ENCODE measurements at places on chromosomes 7 and 10.

GRCh38 chr10:27799046-27799445 lies 53.4 kb upstream of the MKX start:
- DNase-seq = no peak

DNA sequence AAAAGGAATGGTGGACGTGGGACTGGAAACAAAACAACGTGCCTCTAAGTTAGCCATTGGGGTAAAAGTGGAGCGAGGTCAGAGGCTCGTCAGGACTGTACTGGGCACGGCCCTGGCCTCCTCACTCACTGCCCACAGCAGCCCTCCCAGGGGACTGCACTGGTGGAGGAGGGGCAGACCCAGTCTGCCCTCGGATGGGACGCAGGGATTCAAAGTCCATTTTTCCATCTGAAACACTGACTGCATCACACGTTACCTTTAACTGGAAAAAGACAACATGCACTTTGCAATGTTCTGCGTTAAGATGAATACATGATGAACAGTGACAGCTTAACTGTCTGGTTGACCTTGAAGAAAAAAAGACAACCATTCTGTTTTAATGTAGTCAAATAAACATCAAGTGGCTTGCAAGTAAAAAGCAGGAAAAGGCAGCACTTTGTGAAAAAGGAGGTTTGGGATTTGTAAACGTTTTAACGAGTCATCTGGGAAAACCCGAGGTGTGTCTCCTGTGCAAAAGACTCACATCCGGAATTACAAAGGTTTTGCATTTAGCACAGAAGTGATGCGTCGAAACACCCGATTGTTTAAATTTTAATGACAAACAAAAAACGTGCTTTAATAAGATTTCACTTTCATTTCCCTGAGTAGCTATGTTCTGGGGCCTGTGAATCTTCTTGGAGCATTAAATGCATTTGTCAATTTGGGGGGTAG lies 18.8 kb downstream of the KLF6 start:
- DNase-seq = no peak

DNA sequence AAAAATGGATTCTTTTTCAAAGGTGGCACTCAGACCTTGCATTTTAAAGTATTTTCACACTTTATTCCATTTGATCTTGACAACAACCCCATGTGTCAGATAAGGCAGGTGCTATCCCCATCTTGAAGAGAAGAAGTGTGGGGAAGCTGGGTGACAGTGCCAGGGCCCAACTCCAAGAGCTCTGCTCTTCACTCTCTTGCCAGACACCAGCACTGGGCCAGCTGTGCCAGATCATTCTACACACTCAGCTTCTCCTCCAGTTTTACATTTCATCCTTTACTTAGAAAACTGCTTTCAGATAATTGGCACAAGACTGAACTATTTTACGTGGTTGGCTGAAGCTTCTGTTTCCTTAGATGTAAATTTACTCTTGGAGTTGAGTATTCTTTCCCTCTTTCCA lies 64.4 kb downstream of the ENO4 start:
- no peak for DNase-seq

- no peak for DNase-seq
Observed at GRCh38 chr7:82419200-82419599, 24.4 kb downstream of the CACNA2D1 start.

- DNase-seq = no peak
Observed at GRCh38 chr10:2979306-2979705, 88.0 kb upstream of the PFKP start.

- DNase-seq = no peak
Observed at GRCh38 chr7:132752431-132752830, 176.2 kb upstream of the PLXNA4 start.

GRCh38 chr7:43306404-43306803 lies 194.0 kb downstream of the HECW1 start:
- no peak for DNase-seq

DNA sequence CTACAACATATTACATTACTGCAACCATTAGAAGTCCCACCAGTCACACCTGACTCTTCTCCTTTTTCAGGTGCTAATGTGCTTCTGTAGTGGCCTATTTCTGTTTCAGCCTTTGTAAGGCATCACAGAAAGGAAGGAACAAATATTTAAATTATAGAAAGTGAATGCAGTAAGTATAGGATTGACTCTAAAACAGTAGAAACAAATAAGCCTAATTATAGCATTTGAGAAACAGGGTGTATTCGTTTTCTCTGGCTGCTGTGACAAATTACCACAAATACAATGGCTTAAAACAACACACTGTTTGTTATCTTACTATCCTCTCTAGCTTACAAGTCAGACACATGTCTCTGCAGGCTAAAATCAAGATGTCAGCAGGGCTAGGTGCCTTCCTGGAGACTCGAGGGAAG lies 69.4 kb downstream of the CCSER2 start:
- no peak for DNase-seq

DNA sequence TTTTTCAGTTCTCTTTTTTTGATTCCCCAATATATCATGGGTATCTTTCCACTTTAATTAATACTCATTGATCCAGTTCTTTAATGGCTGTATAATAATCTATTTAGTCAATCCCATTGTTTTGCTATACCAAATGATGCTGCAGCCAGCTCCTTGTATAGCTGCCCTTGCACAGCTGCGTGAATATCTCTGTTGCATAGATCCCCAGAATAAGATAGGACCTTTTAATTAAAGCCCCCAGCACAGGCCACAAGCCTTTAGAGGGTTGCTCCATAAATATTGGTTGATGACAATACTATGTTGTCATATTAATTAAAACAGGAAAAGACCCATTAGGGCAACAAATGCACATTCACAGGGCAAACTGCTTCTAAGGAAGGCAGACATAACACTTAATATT lies 57.9 kb downstream of the BUB3 start:
- DNase-seq = no peak

DNA sequence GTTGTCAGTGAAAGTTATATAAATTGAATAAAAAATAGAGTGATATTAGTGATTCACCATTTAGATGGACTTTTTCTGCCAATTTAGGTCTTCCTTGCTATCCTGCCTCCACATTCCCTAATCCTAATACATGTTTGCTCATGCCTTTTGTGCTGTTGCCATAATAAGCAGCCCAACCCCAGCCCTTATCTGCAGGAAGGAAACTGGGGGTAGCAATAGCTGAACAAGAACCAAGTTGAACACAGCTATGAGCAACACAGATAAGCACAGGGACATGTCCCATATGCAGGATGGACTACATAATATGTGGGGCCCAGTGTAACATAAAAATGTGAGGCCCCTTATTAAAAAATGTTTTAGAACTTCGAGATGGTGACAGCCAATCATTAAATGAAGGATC lies 91.2 kb upstream of the AHR start:
- peak; percentile 32 for DNase-seq

DNA sequence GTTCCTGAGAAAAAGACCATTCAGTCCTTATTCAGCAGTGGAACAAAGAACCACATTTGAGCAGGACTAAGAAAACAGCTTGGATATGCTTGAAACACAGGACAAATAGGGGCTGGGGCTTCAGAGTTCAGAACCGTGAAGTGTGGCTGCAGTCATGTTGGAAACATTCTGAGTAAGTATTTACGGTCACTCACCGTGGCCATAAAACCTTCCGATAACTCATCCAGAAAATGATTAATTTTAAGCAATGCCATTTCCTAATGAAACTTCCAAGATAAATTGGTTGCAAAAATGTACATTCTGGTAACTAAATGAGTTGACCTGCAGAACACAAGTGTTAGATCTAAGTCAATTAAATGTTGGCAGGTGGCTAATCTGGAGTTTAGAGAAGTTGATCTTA lies 279.2 kb downstream of the CXCL12 start:
- DNase-seq = no peak

GRCh38 chr10:84201244-84201606 lies 6.9 kb downstream of the CDHR1 start:
- DNase-seq = no peak

DNA sequence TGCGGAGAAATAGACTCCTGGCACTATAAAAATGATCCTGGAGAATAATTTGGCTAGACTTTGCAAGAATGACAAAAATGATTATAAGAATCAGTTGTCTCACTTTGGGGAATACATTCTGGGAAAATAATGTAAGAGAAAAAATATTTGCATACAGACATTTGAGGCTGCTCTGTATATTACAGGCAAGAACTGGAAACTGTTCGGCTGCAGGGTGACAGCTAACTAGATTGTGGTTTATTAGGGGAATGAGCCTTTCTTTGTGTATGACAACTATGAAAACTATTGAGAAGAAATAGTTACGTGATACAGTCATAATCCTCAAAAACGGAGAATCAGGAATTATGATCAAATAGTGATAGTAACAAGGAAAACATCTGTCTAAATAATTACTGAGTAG lies 8.6 kb downstream of the TRIM56 start:
- DNase-seq = peak; percentile 72

- DNase-seq = no peak
Observed at GRCh38 chr10:120980279-120981255, 129.4 kb downstream of the WDR11 start.

GRCh38 chr7:44305564-44306507 lies 19.6 kb downstream of the CAMK2B start:
- DNase-seq = no peak

GRCh38 chr7:92680442-92680841 lies 90.3 kb upstream of the FAM133B start:
- DNase-seq = no peak

DNA sequence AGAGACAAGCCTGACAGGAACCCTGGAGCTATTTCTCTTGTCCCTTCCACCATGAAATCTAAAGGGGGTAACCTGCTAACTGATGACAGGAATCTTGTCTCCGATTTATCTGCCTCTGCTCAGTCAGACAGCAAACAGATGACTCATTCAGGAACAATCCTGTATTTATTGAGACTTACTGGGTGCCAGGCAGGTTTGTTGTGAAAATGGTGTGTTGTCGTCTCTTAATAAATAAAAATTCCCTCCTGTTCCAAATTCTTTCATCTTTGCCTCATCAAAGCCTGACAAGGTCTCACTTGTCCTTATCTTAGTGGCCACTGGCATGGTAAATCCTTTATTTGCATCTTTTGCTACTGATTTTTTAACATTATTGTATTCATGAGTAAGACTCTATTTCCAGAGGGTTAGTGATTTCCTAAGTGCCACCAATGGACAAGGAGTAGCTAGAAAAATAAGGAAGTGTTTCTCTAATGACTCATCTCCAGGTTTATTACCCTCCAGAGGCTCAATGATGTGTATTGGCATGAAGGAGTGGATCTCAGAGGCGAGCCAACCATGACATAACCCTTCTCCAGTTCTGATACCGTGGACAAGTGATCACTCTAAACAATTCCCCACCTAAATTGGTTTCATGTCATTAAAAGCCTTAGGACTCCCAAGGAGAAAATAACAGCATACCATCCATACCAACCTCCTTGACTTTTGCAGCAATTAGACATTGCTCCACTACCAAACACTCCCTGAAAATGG lies 724.0 kb downstream of the GRID1 start:
- DNase-seq = no peak

DNA sequence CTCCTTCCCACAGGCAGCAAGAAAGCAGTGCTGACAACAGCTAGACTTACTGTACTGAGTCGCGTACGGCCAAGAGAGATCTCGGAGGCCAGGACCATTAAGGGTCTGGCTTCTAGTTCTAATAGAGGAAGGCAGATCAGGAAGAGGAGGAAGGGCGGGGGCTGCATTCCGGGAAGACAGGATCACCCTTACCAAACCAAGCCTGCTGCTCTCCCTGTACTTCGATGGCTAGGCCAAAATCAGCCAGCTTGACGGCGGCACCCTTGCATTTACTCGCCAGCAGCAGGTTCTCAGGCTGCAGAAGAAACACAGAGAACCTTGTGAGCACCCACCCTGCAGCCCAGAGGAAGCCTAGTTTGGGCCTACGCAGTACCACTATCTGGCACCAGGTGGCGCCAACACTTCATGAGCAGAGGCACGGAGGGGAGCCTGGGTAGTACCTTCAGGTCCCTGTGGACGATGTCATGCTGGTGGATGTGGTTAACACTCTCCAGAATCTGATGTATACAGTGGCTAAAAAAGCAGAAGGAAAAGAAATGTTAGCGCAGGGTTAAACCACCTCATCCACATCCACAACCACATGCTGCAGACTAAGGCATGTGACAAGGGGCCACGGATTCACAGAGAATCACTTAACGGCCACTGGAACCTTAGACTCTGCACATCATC lies 25.4 kb downstream of the CAMK2G start:
- peak; percentile 45 for DNase-seq

GRCh38 chr10:74012480-74012879 lies 14.6 kb downstream of the VCL start:
- no peak for DNase-seq

DNA sequence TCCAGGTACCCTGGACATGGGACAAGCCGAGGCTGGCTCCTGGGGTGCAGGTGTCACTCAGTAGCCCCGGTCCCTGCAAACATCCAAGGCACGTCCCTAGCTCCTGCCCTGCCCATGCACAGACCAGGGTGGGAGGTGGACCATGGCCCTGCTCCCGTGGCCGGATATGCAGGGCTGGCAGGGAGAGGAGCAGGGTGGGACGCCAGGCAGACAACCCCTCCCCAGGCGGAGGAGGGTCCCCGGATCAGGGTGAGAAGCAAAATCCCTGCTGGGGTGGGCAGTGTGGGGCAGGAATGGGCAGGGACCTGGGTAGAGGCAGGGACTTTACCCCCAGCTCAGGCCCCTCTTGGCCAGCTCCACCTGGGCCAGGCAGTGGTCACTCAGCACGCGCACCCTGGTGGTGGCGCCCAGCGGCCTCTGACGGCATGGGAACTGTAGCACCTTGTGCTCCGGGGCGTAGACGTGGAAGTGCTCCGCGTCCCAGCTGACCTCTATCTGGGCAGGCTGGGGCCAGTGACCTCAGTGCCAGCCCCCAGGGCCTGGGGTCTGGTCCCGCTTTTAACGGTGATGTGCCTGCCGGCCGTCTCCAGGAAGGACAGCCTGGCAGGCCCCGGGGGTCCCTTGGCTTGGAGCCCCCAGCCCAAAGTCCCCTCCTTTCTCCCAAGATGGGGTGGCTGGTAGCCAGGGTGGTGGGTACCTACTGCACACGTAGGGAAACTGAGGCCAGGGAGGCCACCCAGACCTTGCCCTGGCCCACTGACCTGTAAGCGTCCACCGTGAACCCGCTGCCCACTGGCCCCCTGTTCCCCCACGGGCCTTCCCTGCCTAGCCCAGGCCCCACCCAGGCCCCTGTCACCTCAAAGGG lies 1.2 kb downstream of the GRIFIN start:
- DNase-seq = no peak

GRCh38 chr10:72567421-72567820 lies 58.5 kb downstream of the MICU1 start:
- DNase-seq = no peak

- DNase-seq = no peak
Observed at GRCh38 chr7:150860978-150861295, 8.6 kb downstream of the AOC1 start.

DNA sequence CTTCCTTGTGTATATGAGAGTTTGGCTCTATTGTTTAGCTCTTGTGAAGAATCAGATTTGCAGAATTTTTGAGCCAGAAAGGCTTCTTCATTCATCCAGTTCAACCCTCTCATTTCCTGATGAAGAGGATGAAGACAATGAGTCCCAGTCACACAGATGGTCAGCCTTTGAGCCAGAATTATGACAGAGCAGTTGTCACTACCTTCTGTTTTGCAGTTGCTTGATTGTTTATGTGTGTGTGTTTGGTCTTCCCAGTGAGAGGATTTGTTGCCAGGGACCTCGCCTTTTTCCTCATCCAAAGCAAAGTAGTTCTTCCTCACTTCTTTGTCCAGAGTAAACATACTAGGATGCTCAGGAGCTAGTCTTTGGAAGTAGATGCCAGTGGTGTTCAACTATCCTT lies 15.6 kb downstream of the MDFIC start:
- DNase-seq = no peak

All from non-pigmented ciliary epithelial cell (primary cell).